ENCODE measurements at places on chromosomes 4 and X.

- DNase-seq, result no peak
Observed at GRCh38 chr4:124573056-124573455, 139.5 kb downstream of the ANKRD50 start.

DNA sequence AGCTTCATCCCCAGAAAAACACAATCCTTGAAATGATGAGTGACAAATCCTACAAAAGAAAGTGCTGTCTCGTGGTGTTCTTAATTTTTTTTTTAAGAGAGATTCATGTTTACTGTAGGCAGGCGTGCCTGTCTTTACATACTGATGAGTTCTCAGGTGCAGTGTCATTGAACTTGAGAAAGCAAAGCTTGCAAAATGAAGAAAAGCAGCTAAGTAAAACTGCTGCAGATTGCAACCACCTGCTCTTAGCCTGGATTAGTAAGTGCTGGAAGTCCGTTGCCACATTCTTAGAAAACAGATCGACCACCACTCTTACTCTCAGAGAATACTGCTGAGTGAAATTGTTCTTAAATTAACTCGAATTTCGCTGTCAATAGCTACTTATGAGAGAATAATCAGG lies 854.6 kb downstream of the TRIML1 start:
- DNase-seq, result no peak

DNA sequence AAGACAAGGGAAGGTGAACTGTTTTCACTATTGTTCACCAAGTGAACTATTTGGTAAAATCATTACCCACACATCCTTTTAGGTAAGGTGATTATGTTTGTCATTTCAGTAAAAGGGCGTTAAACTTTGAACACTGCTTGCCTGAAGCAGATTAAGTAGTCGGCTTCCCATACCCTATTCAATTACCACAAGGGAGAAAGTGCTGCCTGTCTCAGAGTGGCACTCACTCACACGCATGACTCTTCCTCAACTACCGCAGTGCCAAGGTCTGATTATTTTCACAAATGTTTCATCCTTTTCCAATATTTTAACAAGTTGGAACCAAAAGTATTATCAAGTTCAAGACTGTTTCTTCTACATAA lies 11.0 kb downstream of the VEGFC start:
- DNase-seq, result no peak

DNA sequence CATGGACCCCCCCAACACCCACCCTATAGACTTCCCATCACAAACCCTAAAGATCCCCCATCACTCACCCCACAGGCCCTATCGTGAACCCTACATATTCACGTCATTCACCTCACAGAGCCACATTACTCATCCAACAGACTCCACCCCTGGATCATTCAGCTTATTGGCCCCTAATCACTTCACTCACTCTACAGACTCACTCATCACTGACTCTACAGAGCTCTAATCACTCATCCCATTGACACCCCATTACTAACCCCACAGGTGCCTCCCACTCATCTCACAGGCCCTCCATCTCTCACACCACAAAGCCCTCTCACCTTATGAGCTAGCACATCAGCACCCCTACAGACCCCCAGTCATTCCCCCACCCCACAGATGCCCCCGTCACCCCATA lies 6.3 kb upstream of the TBC1D25 start:
- no peak for DNase-seq

GRCh38 chr4:16807355-16807754 lies 91.1 kb downstream of the LDB2 start:
- DNase-seq, result no peak

DNA sequence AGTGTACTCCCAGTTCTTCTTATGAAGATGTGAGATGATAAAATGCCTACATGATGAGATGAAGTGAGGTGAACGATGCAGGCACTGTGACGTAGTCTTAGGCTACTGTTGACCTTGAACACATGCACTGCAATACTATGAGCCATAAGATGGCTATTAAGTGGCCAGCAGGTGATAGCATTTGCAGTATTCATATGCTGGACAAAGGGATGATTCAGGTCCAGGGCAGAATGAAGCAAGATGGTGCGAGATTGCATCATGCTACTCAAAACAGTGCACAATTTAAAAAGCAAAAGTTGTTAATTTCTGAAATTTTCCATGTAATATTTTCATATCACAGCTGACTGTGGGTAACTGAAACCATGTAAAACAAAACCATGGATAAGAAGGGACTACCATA lies 781.4 kb downstream of the PCDH18 start:
- DNase-seq, result no peak

- no peak for DNase-seq
Observed at GRCh38 chr4:117549524-117549923, 464.1 kb upstream of the TRAM1L1 start.

GRCh38 chr4:76969495-76969894 lies 19.9 kb downstream of the SEPTIN11 start:
- DNase-seq, result no peak

GRCh38 chr4:70623323-70623722 lies 5.2 kb upstream of the ENAM start:
- no peak for DNase-seq

GRCh38 chr4:1078490-1078889 lies 34.9 kb downstream of the RNF212 start:
- DNase-seq, result no peak

DNA sequence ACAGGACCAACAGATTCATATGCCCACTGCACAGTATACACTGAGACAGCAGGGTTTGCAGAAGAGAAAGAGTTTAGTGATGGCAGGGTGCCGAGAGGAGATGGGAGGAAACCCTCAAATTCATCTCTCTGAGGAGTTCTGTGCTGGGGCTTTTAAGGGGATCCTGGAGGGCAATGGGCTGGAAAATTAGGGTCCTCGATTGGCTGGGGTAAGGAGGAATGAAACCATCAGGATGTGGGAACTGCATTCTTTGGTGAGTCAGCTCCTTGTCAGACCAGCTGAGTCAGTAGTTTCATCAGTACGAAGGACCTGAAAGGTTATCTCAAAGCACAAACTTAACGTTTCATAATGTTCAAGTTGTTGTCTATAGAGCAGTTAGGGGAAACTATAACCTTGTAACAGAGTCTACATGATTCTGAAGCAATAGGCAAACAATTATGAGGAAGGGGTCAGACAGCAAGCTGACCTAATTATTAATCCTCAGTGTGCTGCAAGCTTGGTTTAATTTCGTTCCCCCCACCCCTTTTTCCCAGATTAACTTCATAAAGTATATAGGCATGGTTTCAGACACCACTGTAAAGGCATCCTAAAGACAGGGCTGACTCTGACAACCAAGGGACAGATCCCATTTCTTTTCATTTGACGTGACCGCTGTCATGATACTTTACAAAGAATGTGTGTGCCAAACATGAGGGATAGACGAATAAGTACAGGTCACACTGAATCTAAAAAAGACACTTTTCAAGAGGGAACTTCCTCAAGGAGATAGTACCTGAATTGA lies 1.5 kb upstream of the MSMO1 start:
- DNase-seq, result no peak

- DNase-seq, result no peak
Observed at GRCh38 chr4:17376205-17376604, 135.7 kb downstream of the QDPR start.

DNA sequence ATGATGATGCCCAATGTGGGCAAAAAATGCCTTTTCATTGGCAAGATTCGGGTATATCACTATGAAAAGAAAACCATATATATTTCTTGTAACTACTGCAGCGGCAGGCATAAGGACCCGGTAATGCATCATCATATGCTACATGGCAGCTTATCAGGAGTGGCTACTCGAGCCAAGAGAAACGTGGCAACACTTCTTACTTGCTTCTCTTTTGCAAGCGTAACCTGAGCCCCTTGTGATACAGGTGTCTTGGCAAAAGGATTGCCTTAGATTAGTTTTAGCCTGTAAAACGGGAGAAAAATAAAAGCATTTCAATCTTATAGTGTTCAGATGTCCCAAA lies 280.3 kb downstream of the SPRY1 start:
- no peak for DNase-seq

DNA sequence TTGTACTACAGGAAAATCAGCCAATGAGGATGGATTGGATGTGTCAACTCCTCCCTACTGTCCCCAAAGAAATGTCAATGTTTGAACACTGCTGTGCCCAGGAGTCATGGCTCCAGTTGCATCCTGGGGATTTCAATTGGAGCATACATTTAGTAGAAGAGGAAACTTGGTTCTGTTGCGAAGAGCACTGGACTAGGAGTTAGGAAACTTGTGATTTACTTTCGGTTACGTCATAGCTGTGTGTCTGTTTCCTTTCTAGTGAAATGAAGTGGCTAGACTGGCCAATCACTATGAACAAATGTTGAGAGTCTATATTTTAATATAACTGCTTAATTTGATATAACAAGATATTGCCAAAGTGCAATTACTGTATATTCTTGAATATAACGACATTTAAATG lies 35.2 kb downstream of the ARL9 start:
- no peak for DNase-seq

DNA sequence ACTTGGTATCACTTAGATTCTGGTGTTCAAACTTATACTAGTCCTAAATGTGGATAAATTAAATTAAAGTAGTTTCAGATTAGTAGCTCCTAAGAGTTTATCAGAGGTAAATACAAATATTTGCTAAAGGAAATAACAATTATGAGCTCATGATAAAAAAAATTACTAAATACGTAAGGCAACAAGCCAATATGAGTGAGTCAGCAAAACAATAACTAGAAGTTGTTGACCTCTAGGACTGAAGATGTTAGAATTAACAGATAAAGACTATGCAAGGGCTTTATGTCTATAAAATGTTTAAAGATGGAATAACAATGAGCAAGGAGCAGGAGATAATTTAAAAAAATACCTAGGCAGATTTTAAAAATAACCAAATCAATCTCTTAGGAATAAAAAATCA lies 195.8 kb downstream of the CLCN4 start:
- DNase-seq, result no peak
